Esophagus mucosa (tissue), 1 donor: ENCODE measurements at places on chromosomes 12 and 14. TPM values are rescaled to one million over a fixed set of nuclear protein-coding genes. Genes with fewer than 3 reads are reported as not detected.

The IAPP gene
- not detected for total RNA-seq

The TMEM179 gene
- total RNA-seq, result not detected

The OR8S1 gene
- total RNA-seq, result not detected

The KHNYN gene
- 32.0 TPM for total RNA-seq

The AICDA gene
- not detected for total RNA-seq

The FOXM1 gene
- 31.2 TPM for total RNA-seq

The SDS gene
- 0.20 TPM for total RNA-seq

The TAS2R42 gene
- not detected for total RNA-seq

The LTBP2 gene
- total RNA-seq, result 14.4 TPM

The NPAS3 gene
- 0.08 TPM for total RNA-seq

The NABP2 gene
- 26.5 TPM for total RNA-seq

The KRT6C gene
- total RNA-seq, result 2,886 TPM

The CCDC198 gene
- not detected for total RNA-seq

The CEBPE gene
- not detected for total RNA-seq

The BLTP3B gene
- total RNA-seq, result 13.5 TPM

The KRAS gene
- total RNA-seq, result 26.7 TPM

The ACOT6 gene
- not detected for total RNA-seq

The LTB4R2 gene
- total RNA-seq, result 82.9 TPM

The CLEC14A gene
- total RNA-seq, result 4.1 TPM

The RDH16 gene
- 2.4 TPM for total RNA-seq

The FAM90A1 gene
- total RNA-seq, result 0.16 TPM

The PTPRR gene
- not detected for total RNA-seq

The SLC6A12 gene
- total RNA-seq, result 0.12 TPM

The CFAP54 gene
- total RNA-seq, result 0.28 TPM

The NANOG gene
- total RNA-seq, result 0.52 TPM

The CD163L1 gene
- total RNA-seq, result 0.60 TPM
